ENCODE measurements at places on chromosomes 16 and 17.

DNA sequence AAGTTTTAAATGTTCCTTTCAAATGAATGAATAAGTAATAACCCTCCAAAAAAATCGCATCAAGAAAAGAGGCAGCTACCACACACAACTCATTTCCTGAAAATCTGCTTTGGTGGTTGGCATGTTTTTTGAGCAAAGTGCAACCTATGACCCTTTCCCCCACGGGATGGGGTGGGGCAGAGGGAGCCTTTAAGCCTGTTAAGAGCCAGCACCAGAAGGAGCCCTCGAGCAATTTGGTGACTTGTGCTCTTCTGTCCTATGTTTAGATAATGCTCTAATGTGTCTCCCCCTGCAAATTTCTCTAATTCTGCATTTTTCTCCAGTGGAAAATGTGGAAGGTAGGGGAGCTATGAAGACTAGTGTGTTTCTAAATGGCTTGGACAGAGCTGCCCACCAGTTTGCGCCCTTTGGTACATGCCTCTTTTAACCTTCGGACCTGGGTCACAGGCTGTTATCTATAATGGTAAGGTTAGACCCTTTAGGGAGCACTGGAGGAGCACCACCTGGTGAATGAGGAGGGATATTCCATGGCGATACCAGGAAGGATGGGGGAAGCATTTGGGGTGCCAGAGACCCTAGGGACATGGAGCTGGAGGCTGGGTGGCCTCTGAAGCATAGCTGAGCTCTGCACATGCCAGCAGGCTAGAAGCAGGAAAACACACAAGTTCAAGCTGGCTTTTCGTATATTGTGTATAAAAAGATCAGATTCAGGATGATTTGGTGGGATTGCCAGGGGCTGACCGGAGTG, 1.6 kb downstream of the PYCARD start:
- peak; percentile 50 for DNase-seq

DNA sequence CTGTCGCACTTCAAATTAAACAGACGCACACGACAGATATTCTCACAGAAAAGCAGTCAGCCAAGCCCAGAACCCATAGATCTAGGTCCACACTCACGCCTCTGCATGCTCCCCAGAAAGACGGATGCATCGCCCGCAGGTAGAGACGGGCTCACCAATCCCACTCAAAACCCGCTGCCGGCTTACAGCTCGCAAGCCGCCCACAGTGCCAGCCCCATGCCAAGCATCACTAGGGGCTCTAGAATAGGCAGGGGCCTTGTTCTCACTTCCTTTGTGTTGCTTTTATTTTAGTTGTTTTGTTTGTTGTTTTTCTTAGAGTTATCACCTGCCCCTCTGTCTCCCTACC, 336 bp upstream of the BMERB1 start:
- no peak for DNase-seq

- no peak for DNase-seq
These were observed 850 bp upstream of the PNMT start for GRCh38 chr17:39667262-39667944.

DNA sequence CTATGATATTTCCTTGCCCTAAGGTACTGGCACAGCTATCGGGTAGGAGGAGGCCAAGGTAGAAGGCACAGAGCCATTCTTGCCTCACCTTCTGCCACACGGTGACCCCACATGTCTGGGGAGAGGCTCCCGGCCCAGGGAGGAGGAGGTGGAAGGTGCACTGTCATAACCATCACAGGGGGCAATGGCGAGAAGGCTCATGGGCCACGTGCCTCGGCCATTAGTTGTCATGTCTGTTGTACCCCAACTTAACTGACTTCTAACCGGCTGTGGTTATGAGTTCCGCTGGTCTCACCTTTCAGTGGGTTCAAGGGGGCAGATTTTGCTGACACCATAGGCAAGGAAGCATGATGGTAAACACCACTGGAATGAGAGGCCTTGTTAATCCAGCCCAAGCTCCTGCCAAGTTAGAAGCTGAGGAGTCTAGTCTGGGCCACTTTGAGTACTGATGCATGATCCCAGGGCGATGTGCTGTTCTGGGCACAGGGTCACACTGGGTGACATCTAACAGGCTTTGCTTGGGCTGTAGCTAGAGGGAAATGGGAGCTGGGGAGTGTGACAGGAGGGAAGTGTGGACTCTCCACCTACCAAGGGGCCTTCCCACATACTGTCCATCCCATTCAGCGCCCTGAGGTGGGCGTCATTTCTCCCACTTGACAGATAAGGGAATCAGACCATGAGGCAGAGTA, 39.6 kb downstream of the HLF start:
- no peak for DNase-seq

GRCh38 chr17:68368387-68368786, 77.1 kb downstream of the ARSG start:
- DNase-seq: no peak

DNA sequence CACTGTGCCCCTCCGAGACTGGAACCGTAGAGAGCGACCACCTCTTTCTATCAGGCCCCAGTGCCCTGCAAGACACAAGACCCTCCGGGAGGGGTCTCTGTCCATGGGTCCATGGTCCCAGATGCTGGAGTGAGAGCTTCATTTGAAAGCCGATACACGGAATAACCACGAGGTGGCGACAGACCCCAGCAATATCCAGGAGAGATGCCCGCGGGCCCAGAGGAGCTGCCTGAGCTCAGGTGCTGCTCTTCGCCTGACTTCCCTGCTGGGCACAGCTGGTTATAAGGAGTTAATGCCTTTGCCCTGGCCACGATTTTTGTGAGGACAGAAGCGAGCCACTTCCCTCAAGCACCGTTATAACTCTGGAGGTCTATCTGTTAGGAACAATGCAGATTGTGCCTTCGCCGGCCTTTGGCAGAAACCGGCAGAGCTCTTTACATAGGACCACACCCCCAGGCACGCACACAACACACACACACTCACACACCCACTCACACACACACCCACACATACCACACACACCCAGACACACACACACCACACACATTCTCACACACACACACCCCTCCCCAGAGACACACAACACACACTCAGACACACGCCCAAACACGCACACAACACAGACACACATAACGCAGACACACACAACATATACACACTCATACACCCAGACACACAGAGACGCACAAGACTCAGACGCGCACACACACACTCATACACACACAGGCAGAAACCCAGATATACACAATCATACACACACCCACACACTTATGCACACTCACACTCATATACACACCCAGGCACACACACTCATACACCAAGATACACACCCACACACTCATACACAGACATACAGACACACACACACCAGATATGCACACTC, 436.4 kb downstream of the SOX9 start:
- peak; percentile 71 for DNase-seq

DNA sequence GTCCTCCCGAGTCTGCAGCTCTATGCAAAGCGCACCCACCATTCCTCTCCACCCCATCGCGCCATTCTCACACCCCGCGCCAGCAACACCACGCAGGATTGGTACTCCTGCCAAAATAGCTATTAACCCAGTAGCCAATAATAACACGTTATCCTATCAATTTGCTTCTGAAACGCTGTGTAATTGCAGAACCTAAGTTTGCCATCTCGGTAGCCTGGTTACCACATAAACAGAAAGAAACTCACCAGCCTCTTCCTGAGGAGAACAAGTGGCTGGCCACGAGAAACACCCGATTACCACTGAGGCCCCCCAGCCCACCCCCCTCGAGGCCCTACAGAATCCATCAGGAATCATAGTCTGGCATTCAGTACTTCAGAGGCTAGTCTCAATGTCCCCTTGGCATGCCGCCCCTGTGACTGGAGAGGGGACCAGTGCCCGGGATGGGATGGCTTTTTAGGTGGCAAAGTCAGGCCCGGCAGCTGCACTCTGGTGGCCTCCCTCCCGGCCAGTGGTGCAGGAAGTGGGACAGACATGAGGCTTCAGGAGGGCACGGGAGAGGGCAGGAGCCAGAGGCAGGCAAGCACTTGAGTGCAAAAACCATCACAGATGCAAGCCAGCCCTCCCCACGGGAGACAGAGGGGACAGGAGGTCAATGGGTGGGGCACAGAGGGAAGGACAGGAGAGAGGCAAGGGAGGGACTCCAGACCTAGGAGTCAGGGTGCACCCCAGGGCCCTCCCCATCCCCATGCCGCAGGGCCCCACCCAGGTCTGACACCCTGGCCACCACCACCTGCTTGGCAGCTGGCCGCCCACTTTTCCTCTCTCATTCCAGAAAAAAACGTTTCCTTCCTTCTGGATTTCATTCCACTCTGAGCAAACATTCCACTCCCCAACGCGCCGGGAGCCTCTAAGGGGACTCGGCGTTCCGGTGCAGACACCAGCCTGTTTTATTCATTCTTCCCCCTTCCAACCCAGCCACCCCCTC, 192.5 kb downstream of the ZNF423 start:
- DNase-seq: no peak

- no peak for DNase-seq
These were observed 76.0 kb downstream of the CHD9NB start for GRCh38 chr16:52976539-52977167.

DNA sequence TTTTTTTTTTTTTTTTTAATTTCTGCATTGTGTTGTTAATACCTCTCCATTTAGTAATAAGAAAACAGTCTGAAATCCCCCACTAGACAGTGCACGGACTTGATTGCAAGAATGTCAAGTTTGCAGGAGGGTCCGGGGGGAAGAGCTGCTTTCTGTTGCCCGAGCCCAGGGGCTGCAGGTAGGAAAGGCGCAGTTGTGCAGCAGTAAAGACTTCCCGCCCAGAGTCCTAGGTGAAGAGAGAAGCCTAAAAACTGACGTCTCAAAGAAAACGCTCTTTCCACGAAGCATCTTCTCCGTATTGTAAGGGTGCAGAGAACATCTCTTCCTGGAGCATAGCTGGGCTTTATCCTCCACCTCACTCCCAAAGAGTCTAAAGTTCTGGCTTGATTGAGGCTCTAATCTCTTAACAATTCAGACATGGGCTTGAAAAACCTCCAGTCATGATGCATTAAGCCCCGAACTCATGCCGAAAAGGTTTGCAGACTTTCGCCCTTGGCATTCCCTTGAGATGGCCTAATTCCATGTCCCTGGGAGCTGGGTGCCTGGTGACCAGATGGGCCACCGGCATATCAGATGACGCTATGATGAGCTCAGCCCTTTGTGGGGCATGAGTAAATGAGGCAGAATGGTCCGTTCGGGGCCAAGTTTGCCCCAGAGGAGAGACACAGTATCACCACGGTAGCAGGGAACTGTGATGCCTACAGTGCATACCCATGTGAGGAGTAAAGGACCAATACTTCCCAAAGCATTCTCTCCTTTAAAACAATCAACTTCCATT, 436.2 kb upstream of the ZFHX3 start:
- no peak for DNase-seq

DNA sequence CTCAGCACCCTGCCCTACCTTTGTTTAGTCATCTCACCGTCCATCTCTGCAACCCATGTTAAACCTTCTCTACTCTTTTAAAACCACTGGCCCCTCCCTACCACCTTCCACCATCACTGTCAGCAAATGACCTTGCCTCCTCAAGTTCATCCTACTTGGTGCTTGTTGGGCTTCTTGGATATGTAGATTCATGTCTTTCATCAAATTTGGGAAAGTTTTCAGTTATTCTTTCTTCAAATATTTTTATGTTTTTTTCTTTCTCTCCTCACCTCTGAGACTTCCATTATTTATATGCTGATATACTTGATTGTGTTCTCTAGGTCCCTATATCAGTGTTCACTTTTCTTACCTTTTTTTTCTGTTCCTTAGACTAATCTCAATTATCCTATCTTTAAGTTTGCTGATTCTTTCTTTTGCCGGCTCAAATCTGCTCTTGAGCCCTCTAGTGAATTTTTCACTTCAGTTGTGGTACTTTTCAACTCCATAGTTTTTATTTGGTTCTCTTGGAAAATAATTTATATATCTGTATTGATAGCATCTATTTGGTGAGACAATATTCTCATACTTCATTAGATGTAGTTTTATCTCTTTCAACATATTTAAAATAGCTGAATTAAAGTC, 28.7 kb upstream of the ALDH3A2 start:
- DNase-seq: no peak

DNA sequence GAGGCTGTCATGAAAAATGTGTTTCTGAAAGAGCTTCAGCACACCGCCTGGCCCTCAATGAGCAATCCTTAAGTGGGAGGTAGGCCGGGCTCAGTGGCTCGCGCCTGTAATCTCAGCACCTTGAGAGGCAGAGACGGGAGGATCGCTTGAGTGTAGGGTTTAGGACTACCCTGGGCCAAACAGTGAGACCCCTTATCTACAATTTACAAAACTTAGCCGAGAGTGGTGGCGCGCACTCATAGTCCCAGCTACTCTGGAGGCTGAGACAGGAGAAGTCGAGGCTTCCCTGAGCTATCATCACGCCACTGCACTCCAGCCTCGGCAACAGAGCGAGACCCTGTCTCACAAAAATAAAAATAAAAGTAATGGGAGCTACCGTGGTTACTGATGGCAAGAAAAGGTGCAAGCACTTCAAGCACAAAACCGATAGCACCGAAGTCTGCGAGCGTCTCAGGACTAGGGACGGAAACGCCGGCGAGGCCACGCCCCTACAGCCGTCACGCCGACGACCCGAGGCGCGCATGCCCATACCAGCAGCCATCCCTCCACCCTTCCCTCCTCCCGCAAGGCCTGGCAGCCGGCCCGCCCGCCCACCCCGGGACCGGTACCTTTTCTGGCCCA, 607 bp downstream of the THUMPD1 start:
- DNase-seq: peak; percentile 90

GRCh38 chr16:48537909-48538745, 71.9 kb downstream of the N4BP1 start:
- no peak for DNase-seq

DNA sequence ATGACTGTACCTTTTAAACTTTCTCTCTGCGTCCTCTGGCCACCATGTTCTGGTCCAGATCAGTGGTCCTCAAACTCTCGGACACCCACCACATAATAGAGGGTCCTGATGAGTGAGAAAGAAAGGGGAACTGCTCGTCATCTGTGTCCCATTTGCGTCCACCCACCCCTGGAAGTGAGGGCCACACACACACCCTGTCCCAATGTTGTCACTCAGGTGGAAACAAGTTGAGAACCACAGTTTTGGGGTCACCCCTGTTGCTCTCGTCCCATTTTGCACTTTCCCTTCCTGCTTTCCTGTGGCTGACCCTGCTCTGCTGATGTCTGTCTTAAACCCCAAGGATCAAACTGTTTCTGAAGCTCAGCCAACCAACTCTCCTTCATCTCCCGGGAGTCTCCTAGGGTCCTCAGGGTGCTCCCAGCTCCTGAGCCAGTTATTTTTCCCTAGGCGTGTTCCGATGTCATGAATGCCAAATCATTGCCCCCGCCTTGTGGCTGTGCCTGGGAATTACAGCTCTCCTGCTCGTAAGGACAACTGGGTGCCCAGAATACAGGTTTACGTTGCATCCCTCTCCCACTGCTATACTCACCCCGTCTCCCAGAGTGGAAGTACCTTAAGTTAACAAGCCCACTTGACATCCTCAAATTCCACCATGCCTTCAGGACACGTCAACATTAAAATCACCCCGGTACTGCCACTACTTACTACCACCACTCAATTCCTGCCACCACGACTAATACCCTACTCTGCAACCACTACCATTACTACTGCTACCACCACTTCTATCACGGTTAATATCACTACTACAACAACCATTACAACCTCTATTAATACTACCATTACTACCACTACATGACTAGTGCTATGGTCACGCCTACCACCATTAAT, 26.0 kb upstream of the HNF1B start:
- DNase-seq: peak; percentile 38

GRCh38 chr17:22203208-22203715, 510.9 kb downstream of the KCNJ18 start:
- DNase-seq: no peak

- DNase-seq: no peak
These were observed 409.9 kb downstream of the SLC39A11 start for GRCh38 chr17:72682605-72683004.

Measured in activated CD4-positive, alpha-beta T cell treated with anti-CD3 and anti-CD28 coated beads, Interleukin-2, Interleukin-4, amounts not matched to agents 100 ng/mL and 50 ng/mL, durations not matched to agents 16 hours and 8 hours (primary cell).